ENCODE measurements at places on chromosomes 1 and 21. TPM values are rescaled to one million over a fixed set of nuclear protein-coding genes. Genes with fewer than 3 reads are reported as not detected.

Gene FAM110D
- 0.98 TPM for polyA plus RNA-seq

DNA sequence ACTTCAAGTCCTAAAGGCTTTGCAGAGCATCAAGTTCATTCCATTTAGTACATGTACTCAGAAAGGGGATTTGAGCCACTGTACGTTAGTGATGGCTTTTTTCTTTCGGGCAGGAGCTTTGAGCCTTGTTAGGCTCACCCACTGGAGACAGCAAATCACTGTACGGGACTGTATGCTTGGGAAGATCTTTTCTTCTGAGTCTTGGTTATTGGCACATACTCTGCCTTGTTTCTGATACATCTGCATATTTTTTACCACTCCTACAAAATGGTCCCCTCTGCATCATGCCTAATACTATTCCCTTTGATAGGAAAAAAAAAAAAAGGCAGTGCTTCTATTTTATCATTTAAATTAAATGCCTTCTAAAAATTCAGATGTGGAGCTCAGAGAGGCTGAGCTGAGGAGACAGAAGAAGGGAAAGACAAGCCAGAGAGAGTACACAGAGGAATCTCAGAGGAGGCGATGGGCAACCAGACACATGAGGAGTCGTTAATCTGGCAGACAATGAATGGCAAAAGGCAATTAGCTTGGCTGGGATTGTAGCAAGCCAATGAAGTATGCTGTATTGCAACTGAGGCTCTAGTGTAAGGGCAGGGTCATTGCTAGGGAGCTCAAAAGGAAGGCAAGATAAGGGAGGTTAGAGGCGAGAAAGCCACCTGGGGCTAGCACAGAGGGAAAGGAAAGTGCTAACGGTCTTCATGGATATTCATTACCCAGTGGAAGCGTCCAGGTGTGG, 39.4 kb downstream of the PHC2 start:
- no peak for DNase-seq

DNA sequence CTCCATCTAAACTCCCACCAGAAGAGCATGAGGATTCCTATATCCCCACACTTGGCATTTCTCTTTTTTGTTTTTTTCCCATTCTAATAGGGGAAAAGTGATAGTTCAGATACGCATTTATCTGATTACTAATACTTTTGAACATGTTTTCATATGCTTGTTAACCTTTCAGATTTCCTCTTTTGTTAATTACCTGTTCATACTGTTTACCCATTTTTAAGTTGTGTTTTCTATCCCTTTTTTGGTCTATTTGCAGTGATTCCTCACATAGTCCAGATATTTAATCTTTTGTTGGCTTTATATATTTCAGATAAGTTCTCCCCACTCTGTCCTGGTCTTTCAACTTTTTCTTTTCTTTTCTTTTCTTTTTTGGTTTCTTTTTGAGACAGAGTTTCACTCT, 13.6 kb upstream of the PIGK start:
- DNase-seq: no peak

Gene ATF3
- polyA plus RNA-seq: 28.8 TPM

DNA sequence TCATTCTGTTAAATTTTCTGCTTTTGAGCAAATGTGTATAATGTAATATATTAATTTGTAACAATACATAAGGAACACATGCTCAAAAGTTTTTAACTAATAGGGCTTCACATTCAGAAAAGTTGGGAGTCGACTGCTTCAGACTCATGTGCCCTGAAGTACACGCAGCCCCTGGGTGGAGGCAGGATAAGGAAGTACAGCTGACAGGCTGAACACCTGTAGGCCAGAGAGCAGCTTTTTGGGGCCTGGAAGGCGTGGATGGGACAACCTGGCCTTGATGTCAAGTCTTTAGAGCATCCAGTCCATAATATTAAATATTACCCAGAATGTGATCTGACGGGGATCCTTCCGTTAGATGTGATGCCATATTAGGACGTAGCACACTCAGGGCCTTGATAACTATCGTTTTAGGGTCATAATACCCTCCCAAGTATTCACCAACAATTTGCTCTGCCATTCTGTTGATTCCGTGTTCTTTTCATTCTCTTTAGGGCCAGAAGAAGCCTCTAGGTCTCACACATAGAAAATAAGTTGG, 485.2 kb downstream of the SIPA1L2 start:
- no peak for DNase-seq

GRCh38 chr1:191575746-191576145, 582.5 kb upstream of the RGS18 start:
- no peak for DNase-seq

- DNase-seq: no peak
Observed at GRCh38 chr1:235264327-235264726, 63.7 kb downstream of the ARID4B start.

- DNase-seq: peak; percentile 18
Observed at GRCh38 chr21:17513214-17514123, 626 bp downstream of the CXADR start.

DNA sequence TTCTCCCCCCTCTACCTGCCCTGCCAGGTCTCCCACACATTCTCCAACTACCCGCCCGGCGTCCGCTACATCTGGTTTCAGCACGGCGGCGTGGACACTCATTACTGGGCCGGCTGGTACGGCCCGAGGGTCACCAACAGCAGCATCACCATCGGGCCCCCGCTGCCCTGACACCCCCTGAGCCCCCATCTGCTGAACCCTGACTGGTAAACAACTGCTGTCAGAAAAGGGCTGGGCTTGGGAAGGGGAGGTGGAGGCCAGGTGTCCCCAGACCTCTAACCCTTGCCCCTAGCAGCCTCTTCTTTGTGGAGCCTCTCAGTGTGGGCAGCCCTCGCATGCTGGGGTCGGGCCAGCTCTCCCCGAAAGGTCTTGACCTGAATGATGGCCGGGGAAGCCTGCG, 2.9 kb upstream of the FBXO6 start:
- DNase-seq: no peak

Gene GJA8
- not detected for polyA plus RNA-seq

GRCh38 chr1:201729973-201730608, 98.9 kb upstream of the IPO9 start:
- no peak for DNase-seq

GRCh38 chr1:153607381-153607780, 5.6 kb downstream of the S100A16 start:
- DNase-seq: no peak

DNA sequence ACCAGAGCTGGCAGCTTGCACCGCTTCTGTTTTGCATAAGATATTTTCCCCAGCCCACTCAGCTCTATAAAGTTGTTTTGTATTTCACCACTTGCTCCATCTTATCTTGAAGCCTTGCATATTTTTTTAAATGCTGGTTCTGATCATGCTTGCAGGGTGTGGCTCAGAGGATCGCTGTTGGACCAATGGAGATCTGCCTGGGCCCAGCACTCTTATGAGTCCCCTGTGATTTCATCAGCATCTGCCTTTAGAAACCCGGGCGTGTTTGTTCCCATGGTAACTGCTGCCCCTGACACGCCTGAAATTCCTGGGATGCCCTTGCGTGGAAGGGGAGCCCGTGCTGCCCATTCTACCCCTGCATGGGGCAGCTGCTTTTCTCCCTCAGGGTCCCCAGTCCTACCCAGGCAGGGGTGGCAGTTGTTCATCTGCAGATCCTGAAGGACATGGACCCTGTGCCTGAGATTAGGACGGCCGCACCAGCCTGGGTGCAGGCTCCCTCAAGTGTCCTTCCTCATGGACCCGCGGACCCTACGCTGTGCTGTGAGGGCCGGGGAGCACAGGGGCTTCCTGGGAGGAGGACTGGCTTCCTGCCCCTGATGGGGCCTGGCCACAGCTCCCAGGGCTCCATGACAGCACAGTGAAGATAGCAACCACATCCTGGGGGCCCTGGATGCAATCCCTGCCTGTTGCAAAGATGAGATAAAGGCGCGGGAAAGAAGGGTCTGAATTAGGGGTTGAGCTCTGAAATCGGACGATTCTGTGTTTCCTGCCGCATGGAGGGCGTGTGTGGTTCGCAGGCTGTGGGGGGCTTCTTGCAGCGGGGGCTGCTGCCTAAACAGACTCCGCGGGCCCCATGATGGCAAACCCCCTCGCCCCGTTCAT, 226.5 kb downstream of the SDCCAG8 start:
- no peak for DNase-seq

DNA sequence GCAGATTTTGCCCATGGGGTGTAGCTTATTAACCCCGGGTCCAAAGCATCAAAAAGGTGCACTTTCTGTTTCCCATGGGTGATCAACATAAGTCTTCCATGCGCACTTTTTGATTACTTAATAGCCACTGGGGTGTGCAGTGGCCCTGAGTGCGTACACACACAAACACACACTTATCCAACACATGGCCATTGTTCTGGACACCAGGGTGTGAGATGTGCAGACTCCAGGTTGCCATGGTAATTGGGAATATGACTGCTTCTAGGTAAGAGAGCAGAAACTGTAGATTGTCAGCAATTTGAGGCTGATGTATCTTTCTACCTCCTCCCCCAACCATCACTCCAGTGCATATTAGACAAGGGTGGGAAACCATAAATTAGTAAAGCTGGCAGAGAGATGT, 68.8 kb downstream of the MAB21L3 start:
- DNase-seq: no peak

GRCh38 chr1:49036700-49037099, 260.0 kb upstream of the BEND5 start:
- no peak for DNase-seq

DNA sequence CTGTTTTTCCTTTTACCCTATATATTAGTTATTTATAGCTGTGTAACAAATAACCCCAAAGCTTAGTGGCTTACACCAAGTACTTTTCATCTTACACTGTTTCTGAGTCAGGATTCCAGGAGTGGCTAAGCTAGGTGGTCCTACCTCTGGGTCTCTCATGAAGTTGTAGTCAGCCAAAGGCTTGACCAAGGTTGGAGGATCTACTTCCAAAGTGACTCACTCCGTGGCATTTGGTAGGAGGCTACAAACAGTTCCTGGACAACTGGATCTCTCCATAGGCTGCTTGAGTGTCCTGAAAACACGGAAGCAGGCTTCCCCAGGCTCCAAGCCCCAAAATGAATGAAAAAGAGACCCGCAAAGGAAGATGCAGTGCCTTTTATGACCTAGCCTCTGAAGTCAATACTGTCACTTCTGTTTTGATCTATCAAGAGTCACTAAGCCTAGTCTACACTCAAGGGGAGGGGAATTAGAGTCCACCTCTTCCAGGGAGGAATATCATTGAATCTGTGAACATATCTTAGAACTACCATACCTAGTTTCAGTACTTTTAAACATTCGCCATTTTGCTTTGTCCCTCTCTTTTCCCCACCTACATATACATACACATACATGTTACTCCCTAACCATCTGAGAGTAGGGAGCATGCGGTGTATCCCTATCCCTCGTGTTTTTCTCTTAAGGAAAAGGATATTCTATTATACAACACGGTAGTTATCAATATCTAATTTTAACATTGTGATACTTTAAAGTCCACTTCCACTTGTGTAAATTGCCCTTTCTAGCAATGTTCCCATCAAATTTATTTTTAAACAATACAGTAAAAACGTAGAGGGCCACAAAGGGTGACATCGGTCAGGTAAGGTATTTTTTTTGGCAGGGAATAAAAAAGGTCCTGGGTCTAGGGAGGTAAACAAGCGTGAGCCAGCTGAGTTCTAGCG, 67.2 kb downstream of the SLC35A3 start:
- peak; percentile 7 for DNase-seq

Gene BEND5
- 10.0 TPM for polyA plus RNA-seq

DNA sequence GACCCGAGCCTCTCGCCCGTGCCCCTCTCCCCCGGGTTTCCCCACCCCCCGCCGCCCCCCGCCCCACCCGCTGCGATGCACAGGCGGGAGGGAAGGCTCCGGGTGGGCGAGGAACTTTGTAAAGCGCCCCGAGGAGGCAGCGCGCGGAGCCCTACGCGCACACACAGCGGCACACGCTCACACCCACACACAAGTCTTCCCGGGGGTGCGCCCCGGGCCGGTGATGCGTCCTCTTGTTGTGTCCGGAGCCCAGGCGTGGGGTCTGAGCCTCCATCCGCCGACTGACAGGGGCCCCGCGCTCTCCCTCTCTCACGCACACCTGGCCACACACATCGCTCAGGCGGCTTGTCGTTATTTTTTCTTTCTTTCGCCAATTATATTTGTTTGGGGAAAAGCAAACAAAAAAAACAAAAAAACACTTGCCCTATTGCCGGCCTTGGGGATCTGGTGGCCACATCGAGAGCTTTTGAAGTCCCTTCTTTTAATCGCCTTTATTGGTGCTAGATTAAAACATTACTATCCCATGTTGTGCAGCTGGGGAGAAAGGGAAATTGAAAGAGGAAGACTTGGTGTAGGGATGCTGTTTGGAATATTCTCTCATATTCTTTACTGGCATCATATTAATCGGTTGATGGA, 770 bp downstream of the NTNG1 start:
- peak; percentile 28 for DNase-seq

DNA sequence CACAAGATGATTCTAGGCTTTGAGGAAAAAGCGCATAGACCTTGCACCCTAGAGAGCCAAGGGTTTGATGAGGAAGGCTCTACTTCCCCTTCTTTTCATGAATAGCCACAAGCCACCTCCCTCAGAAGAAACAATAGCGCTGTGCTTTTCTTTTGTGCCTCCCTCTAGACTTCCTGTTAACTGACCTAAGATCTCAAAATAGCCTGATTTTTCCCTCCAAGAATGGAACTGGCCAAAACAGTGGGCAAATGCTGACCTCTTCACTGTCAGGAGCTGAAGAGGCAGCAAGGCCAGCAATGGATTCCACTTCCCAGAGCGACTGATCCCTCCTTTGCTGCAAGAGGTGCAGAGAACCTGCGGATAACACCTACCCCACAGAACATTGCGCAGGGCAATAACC, 362.8 kb downstream of the KCNH1 start:
- no peak for DNase-seq

Gene ESPN
- 1.5 TPM for polyA plus RNA-seq

DNA sequence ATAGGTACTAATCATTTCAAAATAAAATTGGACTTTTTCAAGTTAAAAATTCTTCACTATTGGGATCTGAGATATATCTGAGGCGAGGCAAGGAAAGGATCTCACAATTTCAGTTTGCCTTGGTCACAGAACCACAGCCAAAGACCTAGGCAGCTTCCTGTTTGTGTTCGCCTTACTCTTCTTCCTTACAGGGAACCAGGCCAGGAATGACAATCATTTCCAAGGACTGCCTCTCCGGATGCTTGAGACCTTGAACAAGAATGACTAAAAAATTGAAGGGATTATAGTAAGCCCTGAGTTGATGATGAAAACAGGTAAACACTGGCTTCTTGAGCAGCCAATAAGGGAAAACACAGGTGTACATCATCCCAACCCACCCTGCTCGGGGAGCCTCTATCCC, 35.2 kb upstream of the SERBP1 start:
- no peak for DNase-seq

- DNase-seq: no peak
Observed at GRCh38 chr1:248714248-248714647, 11.7 kb upstream of the OR14I1 start.

DNA sequence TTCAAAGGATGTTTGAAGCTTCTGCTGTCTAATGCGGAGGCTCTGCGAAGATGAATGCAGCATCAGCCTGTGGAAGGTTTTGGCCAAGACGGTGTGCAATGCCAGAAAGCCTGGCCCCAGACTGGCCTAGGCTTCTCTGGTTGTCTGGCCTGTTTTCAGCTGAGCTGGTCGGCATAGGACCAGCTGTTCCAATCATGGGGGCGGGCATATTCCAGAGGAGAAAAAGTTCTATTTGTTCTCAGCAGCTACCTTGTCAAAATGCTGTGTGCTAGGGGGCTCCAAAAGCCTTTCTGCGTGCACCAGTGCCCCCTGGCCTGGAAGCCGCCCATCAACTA, 57.6 kb downstream of the TGFB2 start:
- DNase-seq: no peak
